ENCODE measurements at places on chromosomes 2 and 18.

GRCh38 chr18:45590036-45590886 lies 25.0 kb upstream of the SLC14A2 start:
- DNase-seq = no peak

- DNase-seq = peak; percentile 82
Measured at GRCh38 chr2:101737478-101738255, 40.2 kb downstream of the MAP4K4 start.

DNA sequence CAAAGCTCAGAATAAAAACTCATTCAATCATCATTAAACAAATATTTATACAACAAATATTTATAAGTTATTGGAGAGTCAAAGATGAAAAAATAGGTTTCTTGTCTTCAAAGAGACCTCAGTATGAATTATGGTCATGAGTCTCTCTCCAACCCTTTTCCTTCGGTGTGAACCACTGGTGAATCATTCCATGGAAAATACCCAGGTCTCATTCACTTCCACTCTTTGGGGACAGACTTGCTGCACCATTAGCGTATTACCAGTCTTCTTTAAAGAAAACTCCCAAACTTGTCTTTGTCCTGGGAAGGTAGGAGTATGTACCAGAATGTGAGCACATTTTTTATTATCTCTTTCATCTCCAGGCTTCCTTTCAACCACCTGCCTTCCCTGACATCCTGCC lies 257.4 kb upstream of the RBMS1 start:
- peak; percentile 40 for DNase-seq

GRCh38 chr2:68756178-68756577 lies 21.6 kb downstream of the ARHGAP25 start:
- DNase-seq = no peak

DNA sequence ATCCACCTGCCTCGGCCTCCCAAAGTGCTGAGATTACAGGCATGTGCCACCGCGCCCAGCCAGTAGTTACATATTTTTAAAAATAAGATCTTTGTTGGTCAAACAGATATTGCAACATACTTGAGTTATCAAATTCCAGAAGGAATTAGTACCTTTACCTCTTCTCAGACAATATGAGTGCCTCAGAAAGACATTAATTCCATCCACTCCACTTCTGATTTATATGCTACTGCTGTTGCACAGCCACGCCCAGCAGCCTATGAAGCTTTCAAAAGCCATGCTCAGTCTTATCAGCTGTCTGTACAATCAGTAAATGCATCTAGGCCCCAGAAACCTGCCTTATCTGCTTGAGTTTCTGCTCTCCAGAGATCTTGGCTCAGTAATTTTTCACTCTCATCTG lies 47.8 kb downstream of the MEX3C start:
- peak; percentile 15 for DNase-seq

DNA sequence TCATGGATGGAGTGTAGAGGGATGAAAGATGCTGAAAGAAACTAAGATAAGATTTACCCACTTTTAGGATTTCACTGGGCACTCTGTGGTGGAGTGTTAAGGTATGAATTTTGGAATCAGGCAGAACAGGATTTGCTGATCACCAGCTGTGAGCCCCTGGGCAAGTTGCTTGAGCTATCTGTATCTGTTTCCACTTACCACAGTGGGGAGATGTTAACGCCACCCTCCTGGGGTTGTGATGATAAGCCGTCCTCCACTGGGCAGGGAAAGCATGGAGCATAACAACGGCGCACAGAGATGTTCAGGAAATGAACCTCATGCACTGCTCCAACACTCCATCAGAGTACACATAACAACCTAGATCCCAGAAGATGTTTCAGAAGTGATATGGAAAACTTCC lies 160.6 kb downstream of the MTCL1 start:
- no peak for DNase-seq

GRCh38 chr2:217599906-217600305 lies 402.9 kb downstream of the TNS1 start:
- DNase-seq = no peak

- DNase-seq = no peak
Measured at GRCh38 chr2:23457990-23458682, 73.2 kb downstream of the KLHL29 start.

DNA sequence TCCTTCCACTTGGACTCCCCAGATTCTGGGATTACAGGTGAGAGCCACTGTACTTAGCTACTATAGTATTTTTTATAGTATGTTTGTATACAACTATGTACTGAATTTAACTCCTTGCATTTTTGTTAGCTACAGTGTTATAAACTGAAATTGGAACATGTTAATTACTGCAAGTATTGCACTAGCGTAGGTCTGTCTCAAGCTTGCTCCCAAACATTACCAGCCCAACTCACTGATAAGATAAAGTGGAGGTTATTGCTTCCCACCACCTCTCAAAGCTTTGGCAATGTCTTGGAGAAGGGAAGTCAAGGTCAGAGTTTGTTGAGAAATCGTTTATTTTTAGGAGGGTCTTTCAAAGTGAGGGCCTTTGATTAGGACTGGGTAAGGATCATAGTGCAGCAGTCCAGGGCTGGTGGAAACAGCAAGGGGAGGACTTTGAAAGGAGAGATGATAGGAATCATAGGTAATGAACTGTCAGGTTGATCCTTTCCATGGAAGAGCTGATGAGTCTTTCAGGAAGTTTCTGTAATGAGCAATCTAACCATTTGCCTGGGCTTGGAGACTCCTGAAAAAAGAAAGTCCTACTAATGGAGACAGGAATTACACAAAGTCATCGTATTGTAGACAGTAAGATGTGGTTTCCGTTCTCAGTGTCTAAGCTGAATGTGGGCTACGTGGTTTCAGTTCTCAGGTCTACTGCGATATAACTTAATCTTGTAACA lies 257.1 kb downstream of the MYO3B start:
- DNase-seq = no peak

DNA sequence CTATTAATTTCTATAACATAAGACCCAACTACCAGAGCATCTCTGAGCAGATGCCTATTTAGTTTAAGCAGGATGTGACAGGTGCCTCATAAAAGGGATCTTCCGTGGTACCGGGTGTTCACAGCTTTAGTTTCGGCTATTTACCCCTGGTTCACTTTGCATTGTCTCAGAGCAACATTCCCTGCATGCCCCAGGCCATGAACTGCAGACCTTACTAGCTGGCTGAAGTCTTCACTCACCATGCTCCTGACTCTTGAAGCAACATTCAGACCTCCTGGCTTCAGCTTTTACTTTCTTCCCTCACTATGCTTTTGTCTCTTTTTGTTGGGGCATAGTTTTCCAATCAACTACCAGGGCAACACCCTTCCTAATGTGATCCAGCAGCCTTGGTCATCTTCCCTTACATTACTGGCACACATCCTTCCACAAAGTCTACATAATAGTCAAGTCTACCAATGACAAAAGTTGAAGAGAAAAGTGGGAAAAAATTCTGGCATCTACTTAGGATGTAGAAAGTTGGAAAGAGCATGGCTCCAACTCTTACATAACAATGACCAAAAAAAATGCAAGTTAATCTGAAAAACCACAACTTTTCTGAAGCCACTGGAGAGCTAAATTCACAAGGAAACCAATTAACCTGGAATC lies 99.2 kb downstream of the SESTD1 start:
- no peak for DNase-seq

GRCh38 chr2:69734035-69734611 lies 7.8 kb upstream of the ANXA4 start:
- no peak for DNase-seq

DNA sequence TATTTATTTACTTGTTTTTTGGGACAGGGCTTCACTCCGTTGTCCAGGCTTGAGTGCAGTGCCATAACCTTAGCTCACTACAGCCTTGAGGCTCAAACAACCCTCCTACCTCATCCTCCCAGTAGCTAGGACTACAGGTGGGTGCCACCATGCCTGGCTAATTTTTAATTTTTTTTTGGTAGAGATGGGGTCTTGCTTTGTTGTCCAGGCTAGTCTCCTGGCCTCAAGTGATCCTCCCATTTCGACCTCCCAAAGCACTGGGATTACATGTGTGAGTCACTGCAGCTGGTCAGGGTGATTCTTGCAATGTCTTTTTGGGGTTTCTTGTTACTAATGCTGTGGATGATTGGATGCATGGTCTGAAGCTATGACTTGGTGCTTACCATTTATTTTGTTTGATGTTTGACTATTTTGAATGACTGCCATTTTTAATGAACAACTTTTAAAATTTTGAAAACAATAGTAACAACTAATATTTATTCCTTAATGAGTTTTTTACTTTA lies 6.5 kb downstream of the CERS6 start:
- no peak for DNase-seq

DNA sequence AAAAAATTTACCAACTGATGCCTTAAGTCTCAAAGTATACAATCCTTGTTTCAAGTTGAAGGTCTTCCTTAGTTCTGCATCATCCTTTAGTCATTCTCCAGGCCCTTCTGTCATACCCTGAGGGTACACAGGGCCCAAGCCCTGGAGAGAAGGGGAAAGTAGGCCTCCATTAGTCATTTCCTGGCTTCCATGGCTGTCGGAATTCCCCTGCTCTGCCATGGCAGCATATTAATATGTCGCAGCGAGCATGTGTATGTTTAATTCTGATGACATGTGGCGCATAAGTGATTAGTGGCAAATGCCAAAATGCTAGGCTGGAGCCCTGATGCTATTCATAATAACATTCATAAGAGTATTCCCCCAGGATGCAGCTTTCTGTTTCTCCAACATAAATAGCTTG lies 22.1 kb downstream of the GPR39 start:
- peak; percentile 99 for DNase-seq
